Nasal cavity respiratory epithelium epithelial cell of viscerocranial mucosa (primary cell): ENCODE measurements at places on chromosomes 4 and X. TPM values are rescaled to one million over a fixed set of nuclear protein-coding genes. Genes with fewer than 3 reads are reported as not detected.

The SLIT2 gene
- 0.43 and 4.1 TPM in 2 replicates for total RNA-seq

The ZNF827 gene
- total RNA-seq: 3.8 and 11.5 TPM in 2 replicates

The PRDM5 gene
- total RNA-seq: 4.8 and 15.0 TPM in 2 replicates

The ZDHHC15 gene
- total RNA-seq: not detected in 2 replicates

The MXRA5 gene
- 0.34 and 22.8 TPM in 2 replicates for total RNA-seq
